ENCODE measurements at places on chromosomes 1 and 21.

DNA sequence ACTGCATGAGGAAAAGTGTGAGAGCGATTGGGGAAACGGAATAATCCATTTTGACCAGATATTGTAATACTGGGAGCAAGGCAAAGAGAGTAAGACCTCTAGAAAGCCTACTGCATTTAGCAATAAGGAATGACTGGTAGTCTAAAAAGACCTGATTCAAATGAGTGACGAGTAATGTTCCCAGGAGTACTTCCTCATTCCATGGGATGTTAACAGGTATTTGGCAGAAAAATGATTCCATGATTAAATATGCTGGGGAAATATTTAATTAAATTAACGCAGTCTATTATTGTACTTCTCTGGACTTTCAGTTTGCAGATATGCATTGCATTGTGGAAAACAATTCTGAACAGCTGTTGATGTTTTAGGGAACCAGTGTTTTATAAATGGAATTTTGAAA, 105.5 kb downstream of the RPE65 start:
- no peak for DNase-seq

- no peak for DNase-seq
Observed at GRCh38 chr1:32766328-32766972, 50.7 kb downstream of the YARS1 start.

DNA sequence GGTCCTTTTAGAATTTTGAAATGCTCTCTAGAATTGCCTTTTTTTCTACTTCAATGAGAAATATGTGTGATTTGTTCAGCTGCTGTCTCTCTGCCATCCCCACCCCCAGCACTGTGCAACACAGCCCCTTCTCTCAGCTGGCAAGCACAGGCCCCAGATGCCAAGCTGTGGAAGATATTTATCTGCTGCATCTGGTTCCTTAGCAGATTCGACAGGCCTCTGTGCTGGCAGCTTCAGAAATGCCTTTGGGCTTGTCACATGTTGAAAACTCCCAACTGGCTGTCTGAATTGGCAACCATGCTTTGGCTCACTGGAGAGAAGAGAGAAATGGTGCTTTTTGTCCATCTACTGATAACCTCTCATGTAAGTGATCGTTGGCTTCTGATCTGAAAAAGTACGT, 206.7 kb upstream of the C1orf87 start:
- peak; percentile 34 for DNase-seq

GRCh38 chr1:226223786-226224244, 351 bp downstream of the MIXL1 start:
- peak; percentile 13 for DNase-seq

- DNase-seq = no peak
Observed at GRCh38 chr1:221992427-221992826, 250.5 kb upstream of the DUSP10 start.

Data from fibroblast of lung (primary cell).